NCI-H1092 treated with DMSO at 0.1 percent for 48 hours (cell line): ENCODE measurements at places on chromosomes 1 and 21.
A peak's percentile ranks its signal among the peaks of the same experiment; 100 is the strongest.

DNA sequence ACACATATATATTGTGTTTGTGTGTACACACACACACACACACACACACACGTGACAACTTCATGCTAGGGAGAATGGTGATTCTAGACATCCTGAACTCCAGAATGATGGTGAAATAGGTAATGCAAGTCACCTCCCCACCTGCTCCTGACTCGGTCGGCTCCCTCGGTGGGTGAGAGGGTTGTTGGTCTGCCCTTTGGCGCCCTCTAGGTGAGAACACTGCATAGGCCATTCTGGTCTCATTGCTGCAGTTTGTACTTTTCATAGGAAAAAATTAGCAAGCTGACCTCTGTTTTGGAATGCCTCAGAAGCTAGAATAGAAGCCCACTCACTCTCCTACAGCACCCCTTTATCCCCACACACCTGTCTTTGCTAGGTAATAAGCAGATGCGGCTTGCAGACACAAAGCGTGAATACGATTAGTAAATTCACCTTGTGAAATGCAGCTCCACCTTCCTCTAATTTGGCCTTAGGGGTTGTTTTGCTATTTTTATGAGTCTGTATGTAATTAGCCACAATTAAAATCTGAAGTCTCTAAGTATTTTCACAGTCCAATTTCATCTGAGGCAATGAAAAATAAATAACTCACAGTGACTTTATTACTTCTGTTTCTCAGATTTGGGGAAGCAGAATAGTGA lies 130.0 kb upstream of the KCNJ15 start:
- DNase-seq, result peak; percentile 78

GRCh38 chr1:3012456-3013291 lies 8.6 kb upstream of the ACTRT2 start:
- no peak for DNase-seq

- no peak for DNase-seq
These were observed 3.0 kb downstream of the CRCT1 start for GRCh38 chr1:152517237-152517811.

GRCh38 chr1:32998997-32999396 lies 34.4 kb upstream of the RNF19B start:
- no peak for DNase-seq

- DNase-seq, result peak; percentile 61
These were observed at the start of gene CROCC for GRCh38 chr1:16921391-16922185. CROCC (plus strand) TSS chr1:16921931; CDS start chr1:16922019, 88 bp downstream.

DNA sequence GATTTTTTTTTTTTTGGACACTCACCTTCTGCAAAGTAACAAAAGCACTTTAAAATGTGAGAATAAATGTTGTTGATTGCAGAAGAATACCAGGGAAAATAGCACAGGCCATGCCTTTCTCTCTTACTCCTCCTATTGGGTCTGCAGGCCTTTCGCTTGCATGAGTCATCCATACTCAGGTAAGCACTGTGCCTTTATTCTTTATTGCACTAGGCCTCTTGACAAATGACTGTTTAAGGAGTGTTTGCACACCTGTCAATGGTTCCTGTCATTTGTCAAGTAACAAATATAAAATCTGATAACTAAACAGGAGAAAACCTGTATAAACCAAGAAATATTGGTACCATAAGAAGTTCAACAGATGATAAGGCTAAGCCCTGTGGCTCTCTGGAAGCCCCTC lies 106.5 kb downstream of the RGS7 start:
- peak; percentile 77 for DNase-seq

DNA sequence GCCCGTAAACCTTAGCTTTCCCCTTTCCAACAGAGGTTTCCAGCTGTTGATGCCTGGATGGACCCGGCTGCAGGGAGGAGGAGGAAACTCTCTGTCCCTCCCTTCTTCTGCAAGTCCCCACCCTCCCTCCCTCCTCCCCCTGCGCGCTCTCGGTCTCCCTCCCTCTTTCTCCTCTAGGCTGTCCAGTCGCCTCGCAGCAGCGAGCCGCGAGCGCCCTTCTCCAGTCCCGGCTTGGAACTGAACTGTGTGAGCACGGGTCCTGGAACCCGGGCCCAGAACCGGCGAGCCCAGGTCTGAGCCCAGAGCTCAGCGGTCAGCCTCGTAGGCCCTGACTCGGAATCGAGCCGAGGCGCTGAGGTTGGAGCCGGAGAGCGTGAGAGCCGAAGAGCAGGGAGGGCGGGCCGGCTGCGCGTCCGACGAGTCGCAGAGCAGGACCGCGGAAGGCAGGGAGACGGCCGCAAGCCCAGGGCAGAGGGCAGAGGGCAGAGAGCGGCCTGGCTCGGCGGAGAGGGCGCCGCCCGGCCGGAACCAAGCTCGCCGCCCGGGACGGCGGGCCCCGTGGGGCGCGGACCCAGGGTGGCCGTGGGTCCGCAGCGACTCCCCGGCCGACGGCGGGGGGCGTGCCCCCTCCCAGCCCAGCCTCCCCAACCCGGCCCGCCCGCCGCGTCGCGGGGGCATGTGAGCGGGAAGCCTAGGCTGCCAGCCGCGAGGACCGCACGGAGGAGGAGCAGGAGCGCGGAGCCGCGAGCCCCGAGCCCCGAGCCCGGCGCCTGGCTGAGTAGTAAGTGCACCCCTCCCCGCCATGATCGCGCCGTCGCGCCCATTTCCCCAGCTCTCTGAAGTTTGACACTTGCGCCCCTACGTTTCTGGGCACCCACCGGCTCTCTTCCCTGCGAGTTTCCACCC lies at the start of gene SOX13:
Gene SOX13 (plus strand): TSS at position 185 of the 906 bp plus-strand sequence. CDS start 39,801 bp downstream, outside the sequence.
- peak; percentile 91 for DNase-seq

- no peak for DNase-seq
These were observed 162.1 kb downstream of the GLUL start for GRCh38 chr1:182229451-182229850.

DNA sequence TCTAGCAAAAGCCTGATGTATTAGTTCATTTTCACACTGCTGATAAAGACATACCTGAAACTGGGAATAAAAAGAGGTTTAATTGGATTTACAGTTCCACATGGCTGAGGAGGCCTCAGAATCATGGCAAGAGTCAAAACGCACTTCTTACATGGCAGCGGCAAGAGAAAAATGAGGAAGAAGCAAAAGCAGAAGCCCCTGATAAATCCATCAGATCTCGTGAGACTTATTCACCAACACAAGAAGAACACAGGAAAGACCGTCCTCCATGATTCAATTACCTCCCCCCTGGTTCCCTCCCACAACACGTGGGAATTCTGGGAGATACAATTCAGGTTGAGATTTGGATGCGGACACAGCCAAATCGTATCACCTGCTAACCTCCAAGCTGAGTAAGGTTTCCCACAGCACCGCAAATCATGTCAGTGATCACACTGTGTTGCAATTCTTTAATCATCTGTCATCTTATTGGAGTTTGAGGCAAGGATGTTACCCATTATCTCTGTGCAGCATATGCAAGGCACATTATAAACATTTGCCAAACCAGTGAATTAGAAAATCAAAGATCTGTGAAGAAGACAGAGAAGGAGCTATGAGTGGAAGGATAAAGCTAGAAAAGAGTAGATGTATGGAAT lies 128.5 kb downstream of the ZNF281 start:
- DNase-seq, result no peak

GRCh38 chr1:197466813-197467212 lies 198.8 kb downstream of the CRB1 start:
- no peak for DNase-seq

DNA sequence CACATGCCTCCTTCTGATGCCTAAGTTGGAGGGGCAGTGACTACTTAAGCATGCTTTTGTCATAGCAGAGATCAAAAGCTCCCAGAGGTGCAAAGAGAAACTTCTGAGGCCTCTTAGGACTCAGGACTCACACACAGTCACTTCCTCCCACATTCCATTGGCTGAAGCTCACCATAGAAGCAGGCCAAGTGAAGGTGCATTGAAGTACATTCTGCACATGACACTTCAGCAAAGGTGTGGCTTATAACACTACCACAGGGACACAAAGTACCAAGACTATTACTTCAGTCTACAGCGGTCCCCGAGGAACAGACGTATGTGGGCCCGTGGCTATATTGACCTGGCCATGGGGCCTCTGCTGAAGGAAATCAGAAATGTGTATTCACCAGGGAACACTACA lies 2.5 kb upstream of the POGK start:
- DNase-seq, result no peak

DNA sequence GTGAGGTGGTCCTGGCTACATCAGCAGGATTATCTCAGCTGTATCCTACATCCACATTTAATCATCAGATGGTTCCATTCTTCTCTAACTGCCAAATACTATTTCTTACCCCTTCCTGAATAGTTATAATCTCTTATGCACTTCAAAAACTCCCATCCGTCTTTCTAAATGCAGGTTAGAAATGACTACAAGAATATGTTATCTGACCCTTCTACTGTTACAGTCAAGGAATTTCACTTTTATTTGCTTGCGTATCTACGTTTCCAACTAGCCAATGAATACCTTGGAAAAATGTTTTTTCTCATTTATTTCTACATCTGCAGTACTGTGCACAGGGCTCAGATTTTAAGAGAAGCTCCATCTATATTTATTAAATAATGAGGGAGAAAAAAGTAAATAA lies 709.9 kb downstream of the KCNT2 start:
- no peak for DNase-seq
